ENCODE measurements at places on chromosomes 2 and 18.

- no peak for DNase-seq
Measured at GRCh38 chr2:39821871-39822270, 42.8 kb upstream of the THUMPD2 start.

DNA sequence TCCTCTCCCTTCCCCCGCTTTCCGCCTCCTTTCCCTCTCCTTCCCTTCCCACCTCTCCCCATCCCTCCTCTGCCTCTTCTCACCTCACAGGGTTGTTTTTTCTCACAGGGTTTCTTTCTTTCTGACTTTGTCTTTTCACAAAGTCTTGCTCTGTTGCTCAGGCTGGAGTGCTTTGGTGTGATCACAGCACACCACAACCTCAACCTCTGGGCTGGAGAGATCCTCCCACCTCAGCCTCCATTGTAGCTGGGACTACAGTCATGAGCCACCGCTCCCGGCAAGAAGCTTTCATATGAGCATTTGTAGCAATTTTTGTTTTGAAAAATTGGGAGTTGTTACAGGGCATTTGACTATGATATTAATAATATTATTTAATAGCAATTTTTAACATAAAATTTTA, 32.9 kb downstream of the ACSL3 start:
- DNase-seq, result no peak

- no peak for DNase-seq
Measured at GRCh38 chr2:199460846-199461710, 3.3 kb upstream of the SATB2 start.

- no peak for DNase-seq
Measured at GRCh38 chr2:170895023-170895757, 33.9 kb upstream of the GORASP2 start.

DNA sequence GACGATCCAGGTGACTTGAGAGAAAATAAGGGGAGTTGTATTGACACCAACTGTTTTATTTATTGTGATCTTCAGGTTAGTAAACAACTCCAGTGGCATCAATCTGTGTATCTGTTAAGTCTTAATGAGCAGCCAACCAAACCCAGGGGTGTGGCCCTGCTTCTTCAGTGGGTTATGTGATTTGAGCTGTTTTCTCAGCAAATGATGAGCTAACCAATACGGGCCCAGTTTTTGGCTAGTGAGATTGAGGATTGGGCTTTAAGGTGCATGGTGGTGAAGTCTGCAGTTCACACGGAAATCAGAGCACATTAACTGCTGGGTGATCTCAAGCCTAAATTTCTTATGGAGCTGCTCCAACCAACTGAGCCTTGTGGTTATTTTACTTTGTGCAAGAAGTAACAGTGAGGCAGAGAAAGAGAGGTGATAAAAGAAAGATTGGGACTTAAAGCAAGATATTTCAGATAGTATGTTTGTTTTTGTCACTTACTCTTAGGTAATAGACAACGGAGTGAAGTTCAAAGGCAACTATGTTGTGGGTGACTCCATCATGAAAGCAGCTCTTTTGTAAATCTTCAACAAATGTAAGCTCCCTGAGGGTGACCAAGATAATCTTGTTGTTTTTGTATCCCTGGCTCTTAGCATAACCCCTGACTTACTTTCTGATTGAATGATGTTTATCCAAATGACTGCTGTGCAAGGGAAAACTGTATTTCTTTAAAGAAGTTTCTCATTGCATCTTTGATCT, 2.4 kb downstream of the MTCL1 start:
- DNase-seq, result peak; percentile 43

GRCh38 chr2:3839476-3839875, 136.1 kb downstream of the DCDC2C start:
- no peak for DNase-seq

GRCh38 chr2:134665727-134666506, 52.9 kb downstream of the TMEM163 start:
- no peak for DNase-seq

GRCh38 chr2:231684314-231685223, 23.8 kb upstream of the PTMA start:
- DNase-seq, result peak; percentile 92

DNA sequence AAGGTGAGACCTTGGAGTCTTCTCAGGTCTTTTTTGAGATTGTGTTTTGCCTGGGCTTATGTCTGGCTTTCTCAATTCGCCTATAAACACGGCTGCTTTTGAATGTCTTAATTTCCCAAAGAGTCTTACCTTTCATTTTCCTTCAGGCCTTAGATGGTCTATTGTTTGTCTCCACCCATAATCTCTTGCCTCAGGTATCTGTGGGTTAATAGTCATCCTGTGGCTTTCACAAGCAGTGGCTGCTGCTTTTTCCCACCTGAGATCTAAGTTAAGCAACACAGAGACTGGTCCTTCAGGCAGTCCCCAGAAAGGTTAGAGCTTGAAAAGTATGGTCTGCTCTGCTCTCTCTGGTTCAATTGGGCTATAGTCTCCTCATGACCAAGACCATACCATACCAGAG, 275.3 kb downstream of the INSIG2 start:
- no peak for DNase-seq

GRCh38 chr2:129975016-129975774, 4.3 kb upstream of the RAB6C start:
- no peak for DNase-seq

- peak; percentile 91 for DNase-seq
Measured at GRCh38 chr18:48675352-48675761, 136.5 kb downstream of the CTIF start.

DNA sequence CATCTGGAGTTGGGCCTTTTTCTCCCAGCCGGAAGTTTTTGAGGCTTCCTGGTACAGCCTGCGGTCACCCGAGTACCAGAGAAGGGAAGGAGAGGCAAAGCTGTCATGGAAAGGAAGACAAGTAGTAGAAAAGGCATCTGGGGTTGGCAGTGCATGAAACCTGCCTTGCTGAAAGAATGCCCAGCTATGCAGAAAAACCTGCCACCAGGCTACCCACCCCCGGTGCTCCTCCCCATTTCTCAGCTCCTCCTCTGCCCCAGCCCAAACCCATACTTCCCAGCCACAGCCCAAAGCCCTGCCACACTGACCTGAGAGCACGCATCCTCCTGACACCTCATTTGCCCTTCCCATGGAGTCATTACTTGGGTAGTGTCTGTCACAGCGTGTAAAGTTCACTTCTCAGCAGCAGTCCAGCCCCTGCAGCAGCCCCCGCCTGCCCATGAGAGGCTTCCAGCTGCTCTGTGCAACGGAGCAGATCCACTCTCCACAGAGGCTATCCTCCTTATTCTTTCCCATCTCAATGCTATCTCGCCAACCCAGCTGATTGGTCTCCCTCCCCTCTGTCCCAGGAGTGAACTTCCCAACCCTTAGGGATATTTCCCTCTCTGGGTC, 40.4 kb upstream of the MAL start:
- DNase-seq, result no peak

GRCh38 chr2:25332571-25332970, 9.2 kb downstream of the DNMT3A start:
- DNase-seq, result no peak

Data from Karpas-422 (cell line).